ENCODE measurements at places on chromosomes 2 and 18. TPM values are rescaled to one million over a fixed set of nuclear protein-coding genes. Genes with fewer than 3 reads are reported as not detected.

Gene FAM110C
- 6.0 TPM for polyA plus RNA-seq

Gene LBX2
- polyA plus RNA-seq = 0.67 TPM

Gene TUBA3D
- not detected for polyA plus RNA-seq

Gene GLI2
- not detected for polyA plus RNA-seq

Gene DPYSL5
- not detected for polyA plus RNA-seq

Gene TOGARAM2
- 0.10 TPM for polyA plus RNA-seq

Gene MC5R
- not detected for polyA plus RNA-seq

Gene IL1R1
- 2.5 TPM for polyA plus RNA-seq

Gene RUFY4
- polyA plus RNA-seq = not detected

Gene BIN1
- polyA plus RNA-seq = 29.4 TPM

Gene BCL11A
- polyA plus RNA-seq = 5.3 TPM

Gene ZNF516
- polyA plus RNA-seq = 8.2 TPM

Gene SERPINB13
- polyA plus RNA-seq = 2.7 TPM

Gene UGT1A3
- 0.58 TPM for polyA plus RNA-seq

Gene SULT1C4
- polyA plus RNA-seq = not detected

Gene SLC38A11
- not detected for polyA plus RNA-seq
